ENCODE measurements at places on chromosomes 11 and 22.

DNA sequence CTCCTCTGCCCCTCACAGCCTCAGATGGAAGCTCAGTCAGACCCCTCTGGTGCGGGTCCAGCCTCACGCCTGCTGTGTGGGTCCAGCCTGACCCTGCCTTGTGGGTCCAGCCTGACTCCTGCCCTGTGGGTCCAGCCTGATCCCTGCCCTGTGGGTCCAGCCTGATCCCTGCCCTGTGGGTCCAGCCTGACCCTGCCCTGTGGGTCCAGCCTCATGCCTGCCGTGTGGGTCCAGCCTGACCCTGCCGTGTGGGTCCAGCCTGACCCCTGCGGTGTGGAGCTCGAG, 445.3 kb downstream of the BRD1 start:
- no peak for DNase-seq

DNA sequence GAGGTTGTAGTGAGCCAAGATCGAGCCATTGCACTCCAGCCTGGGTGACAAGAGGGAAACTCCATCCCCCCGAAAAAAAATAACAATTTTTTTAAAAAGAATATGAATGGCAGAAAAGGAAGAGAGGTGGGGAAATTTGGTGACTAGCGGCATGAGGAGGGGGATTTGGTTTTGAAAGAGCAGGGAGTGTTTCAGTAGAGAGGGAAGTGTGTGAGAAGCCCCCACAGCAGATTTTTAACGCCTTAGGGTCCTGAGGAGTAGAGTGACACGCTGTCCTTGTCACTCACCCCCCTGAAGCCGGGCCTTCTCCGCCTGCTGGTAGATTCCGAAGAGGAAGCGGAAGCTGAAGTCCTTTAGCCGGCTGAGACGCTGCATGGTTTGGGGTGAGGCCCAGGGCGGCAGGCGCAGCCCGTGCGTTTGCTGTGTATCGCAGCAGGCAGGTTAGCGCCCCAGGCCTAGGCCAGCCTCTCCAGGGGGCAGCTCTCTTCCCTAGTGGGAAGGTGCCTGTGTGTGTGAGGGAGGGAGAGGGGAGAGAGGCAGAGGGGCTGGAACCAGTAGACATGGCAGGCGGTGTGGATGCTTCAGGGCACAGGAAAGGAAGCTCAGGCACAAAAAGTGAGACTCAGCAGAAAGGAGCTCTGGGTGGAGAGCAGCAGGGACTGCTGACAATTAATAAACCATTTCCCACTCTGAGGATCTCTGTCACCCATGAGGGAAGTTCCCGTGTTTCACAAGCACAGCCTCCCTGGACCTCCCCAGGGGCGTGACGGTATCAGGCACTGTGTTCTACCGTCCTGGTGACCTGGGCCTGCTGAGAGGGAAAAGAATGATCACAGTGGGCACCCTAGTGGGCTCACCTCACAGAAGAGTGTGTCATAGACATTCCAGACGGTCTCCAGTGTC, 3.9 kb downstream of the ACP2 start:
- no peak for DNase-seq

DNA sequence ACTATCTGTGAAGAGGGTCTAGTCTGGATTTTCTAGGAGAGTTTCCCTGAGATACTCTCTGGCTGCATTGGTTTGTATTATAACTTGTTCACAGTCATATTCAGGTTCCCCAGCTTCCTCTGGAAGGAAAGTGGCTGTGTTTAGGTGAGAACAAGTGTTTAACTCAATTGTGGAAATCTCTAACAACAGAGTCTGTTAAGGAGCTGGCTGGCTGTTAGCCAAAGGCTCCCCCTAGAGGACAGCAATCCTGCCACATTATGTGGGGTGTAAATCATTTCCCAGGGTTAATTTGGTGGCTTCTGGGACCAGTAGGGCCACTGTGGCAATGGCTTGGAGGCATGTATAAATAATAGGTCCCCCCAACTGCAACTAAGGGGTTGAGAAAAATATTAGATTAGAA, 18.4 kb downstream of the MS4A6E start:
- DNase-seq: no peak

DNA sequence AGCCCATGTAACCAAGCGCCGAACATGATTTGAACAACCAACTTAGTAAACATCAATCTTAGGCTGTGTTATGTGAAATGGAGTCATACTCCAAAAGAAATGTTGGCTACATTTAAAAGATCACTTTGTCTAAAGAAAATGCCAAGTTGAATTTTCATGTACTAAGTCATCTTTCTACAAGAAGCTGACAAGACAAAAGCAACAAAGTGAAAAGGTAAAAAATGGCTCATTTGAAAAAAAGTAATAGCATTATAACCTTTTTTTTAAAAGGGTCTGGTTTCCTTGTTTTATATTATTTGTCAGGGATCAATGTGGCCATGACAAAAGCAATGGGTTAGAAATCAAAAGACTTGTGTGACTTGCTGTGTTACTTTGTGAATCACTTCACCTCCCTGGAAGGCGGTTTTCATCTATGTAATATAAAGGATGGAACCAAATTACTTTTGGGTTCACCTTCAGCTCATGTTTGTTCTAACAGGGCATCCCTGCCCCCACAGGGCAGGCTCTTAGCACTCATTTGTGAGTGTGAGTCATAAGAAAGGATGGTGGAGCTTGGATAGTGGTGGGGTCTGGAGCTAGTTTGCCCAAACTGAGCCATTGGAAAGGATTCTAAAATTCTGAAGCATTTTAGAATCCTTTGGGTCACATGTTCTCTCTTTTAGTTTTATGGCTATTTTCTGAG, 131.9 kb upstream of the MTMR2 start:
- DNase-seq: no peak

DNA sequence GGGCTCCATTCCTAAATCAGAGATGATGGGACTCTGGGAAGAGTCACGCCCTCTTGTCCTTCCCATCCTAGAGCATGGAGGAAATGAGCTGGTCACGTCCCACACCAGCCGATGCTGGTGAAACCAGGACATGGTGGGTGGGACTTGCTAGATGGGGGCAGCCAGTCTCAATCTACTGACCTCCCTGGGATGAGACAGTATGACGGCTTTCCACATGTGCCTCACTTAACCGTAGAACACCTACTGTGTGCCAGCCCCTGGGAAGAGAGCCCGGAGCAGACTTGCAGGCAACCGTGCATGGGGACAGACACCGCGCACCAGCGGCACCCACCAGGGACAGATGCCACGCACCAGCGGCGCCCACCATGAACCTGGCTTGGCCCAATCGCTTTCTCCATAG, 3.8 kb downstream of the OSBPL5 start:
- no peak for DNase-seq

DNA sequence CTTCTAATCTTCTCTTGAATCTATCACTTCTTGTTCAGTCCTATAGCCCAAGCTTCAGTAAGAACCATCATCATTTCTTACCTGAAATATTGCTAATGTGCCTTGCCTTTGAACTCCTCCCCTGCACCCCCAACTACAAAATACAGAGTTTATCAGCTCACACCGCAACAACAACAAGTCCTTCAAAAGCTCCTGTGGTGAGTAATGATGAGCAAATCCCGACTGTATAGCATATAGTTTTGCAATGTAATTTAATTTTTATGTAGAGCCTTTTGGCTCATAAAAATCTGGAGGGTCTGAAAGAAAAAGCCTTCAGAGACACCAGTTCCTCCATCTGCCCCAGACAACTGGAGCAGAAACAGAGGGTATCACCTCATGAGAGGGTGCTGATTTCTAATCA, 124.7 kb downstream of the ARHGAP32 start:
- DNase-seq: no peak
